ENCODE measurements at places on chromosomes 16 and 17. TPM values are rescaled to one million over a fixed set of nuclear protein-coding genes. Genes with fewer than 3 reads are reported as not detected.

- DNase-seq = no peak
Measured at GRCh38 chr17:65730711-65731169, 169.3 kb upstream of the AXIN2 start.

Gene UBE2Z
- total RNA-seq = 106 TPM

- DNase-seq = no peak
Measured at GRCh38 chr16:1258906-1259759, 3.3 kb downstream of the TPSD1 start.

Gene BCAS3
- total RNA-seq = 12.2 TPM

Gene SETD1A
- 0.76 TPM for total RNA-seq

- DNase-seq = no peak
Measured at GRCh38 chr17:66782851-66783250, 52.1 kb upstream of the CACNG5 start.

DNA sequence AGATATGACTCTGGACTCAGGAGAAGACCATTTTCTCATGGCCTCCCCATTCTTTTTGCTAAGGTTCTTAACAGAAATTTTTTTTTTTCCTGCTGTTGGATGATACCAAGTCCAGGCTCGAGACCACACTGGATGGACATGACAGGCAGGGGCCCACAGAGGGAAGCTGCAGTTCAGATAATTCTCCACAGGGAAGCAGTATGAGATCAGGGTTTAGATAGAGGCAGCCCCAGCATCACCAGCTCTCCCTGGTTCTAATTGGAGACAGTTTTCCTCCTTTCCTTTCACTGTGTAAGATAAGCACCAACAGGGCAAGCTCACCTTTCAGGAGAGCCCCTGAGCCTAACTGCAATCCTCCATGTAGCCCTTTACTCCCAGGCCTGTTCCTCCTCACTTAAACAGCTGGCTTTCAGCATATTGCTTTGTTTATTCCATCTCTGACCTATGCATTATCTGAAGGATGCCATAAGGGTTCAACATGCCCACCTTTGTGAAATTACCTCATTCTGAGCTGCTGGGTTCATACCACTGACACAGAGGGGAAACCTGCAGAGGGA is 108.1 kb downstream of the SNX11 start:
- peak; percentile 30 for DNase-seq

DNA sequence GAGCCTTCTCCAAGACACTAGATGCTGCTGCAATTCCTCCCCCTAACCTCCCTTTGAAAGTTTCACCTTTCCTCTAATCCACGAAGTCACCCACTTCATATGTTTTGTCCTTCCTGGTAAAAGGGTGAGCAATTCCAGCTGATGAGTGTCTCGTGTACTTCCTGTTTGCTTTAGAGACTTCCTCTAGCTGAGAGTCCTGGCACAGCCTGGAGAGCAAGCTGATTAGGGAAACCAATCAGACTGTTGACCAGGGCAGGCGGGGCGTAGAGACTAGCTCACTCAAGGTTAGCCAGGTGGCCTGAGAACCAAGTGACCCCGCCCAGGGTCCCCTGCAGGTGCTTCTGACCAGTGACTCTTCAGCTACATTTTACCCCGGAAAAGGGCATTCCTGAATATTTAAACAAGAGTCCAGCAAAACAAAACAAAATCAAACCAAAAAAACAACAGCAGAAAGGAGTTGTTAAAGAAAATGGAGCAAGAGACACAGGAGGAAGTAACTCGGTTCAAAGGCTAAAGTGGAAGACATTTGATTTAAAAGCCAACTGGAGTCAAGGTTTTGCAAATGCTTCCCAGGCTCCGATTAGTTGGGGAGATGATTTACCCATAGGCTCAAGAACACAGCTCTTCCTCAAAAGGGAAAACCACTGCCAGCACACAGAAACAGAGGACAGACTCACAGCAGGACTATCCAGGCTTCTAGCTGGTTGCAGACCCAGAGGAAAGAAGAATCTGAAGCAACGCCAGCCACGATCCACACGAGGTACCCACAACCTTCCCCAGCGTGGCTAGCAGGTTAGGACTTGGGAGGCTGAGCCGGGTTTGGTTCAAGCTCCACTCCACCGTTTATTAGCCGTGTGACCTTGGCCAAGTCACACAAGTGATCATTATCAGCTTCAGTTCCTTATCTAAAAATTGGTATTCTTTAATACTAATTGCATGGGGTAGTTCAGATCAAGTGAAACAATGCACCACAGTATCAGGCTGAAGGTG is 13.4 kb downstream of the HSPB9 start:
- DNase-seq = peak; percentile 40

Gene COX6A2
- total RNA-seq = not detected

Gene COIL
- total RNA-seq = 14.2 TPM

Gene TMEM92
- not detected for total RNA-seq

- no peak for DNase-seq
Measured at GRCh38 chr17:75521951-75522727, 3.4 kb upstream of the LLGL2 start.

GRCh38 chr16:56673921-56674320 is 4.3 kb downstream of the MT1H start:
- peak; percentile 55 for DNase-seq

GRCh38 chr17:2412561-2413021 is 11.7 kb upstream of the MNT start:
- DNase-seq = peak; percentile 77

Gene MYL4
- total RNA-seq = not detected

DNA sequence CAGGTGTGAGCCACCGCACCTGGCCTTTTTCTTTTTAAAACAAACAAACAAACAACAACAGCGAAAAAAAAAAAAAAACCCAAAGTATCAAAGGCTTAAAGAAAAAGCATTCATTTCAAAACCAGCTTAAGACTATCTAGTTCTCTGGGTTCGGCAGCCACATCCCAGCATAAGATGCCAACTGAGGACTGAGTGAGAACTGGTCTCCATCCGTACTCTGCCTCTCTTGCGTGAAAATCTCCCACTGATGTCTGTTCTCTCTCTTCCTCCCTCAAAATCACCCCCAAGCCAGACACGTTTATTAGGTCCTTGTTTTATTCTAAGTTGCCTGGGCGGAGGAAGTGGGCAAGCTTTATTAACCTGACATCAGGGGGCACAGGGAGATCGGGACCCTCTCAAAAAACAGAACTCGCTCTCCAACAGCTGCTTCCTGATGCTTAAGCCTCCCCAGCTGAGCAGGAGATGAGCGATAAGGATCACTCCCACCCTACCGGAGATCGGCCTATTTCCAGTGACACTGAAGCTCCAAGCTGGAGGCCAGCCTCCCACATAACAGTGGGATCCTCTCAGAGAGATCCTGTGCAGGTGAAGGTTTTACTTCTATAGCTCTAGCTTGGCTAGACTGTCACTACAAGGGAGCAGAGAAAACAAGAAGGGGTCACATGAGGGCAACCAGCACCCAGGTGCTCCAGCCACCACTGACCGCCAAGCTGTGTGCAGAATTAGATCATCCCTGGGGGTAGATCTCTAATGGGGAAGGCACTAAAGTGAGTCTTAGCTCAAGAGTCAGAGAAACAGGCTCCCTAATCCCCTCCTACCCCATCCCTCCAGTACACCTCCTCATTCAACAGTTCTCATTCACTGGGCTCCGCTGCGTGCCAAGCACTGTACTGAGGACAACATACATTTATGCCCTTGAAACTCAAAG is 13.6 kb downstream of the CDC42EP4 start:
- no peak for DNase-seq

Gene TMEM235
- not detected for total RNA-seq

- no peak for DNase-seq
Measured at GRCh38 chr17:39647256-39647655, 10.3 kb downstream of the STARD3 start.

DNA sequence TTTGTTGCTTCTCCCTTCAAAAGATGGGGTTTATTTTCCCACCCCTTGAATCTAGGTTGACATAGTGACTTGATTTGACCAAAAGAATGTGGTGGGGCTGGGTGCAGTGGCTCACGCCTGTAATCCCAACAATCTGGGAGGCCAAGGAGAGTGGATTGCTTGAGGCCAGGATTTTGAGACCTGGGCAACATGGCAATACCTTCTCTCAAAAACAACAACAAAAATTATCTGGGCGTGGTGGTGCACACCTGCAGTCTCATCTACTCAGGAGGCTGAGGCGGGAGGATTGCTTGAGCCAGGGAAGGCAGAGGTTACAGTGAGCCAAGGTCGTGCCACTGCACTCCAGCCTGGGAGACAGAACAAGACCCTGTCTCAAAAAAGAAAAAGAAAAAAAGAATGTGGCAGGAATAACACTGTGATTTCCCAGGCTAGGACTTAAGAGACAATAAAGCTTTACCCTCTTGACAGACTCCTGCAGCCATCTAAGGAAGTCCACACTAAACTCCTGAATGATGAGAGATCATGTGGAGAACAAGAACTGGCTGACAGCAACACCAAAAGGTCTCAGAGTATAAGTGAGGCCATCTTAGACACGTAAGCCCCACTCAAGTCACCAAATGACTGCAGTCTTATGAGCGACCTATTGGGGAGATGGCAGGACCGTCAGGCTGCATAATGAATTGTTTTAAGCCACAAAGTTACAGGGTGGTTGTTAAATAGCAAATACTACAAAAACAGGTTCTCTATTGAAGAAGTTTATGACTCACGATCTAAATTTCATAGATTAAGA is 37.0 kb downstream of the FBXL20 start:
- no peak for DNase-seq

Gene JPH3
- 1.7 TPM for total RNA-seq

DNA sequence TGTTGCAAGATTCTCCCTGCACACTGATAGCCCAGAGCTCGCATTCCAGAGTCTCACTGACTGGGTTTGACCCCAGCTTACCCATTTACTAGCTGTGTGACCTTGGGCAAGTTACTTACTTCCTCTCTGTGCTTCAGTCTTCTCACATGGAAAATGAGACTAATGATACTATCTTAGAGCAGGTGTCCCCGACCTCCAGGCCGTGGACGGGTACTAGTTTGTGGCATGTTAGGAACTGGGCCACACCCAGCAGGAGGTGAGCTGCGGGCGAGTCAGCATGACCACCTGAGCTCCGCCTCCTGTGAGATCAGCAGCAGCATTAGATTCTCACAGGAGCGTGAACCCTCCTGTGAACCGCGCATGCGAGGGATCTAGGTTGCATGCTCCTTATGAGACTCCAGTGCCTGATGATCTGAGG is 15.8 kb downstream of the ANKFY1 start:
- DNase-seq = no peak

GRCh38 chr16:57883953-57884654 is 81.8 kb upstream of the KIFC3 start:
- no peak for DNase-seq

DNA sequence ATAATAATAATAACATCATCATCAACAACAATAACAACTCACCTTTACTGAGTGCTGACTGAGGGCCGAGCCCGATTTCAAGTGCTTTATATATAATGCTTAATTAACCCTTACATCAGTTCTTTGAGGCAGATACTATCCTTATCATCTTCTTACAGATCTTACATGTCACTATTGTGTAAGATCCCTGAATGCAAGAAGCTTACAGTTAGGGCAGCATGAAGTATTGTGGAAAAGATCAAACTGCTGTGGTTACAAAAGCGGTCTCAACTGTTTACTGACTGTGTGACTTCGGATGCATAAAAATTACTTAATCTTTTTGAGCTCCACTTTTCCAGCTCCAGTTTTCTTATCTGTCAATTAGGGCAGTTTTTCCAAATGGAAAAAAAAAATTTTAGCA is 3.3 kb downstream of the VAT1 start:
- no peak for DNase-seq

- no peak for DNase-seq
Measured at GRCh38 chr16:69831212-69832123, 69.3 kb downstream of the WWP2 start.

DNA sequence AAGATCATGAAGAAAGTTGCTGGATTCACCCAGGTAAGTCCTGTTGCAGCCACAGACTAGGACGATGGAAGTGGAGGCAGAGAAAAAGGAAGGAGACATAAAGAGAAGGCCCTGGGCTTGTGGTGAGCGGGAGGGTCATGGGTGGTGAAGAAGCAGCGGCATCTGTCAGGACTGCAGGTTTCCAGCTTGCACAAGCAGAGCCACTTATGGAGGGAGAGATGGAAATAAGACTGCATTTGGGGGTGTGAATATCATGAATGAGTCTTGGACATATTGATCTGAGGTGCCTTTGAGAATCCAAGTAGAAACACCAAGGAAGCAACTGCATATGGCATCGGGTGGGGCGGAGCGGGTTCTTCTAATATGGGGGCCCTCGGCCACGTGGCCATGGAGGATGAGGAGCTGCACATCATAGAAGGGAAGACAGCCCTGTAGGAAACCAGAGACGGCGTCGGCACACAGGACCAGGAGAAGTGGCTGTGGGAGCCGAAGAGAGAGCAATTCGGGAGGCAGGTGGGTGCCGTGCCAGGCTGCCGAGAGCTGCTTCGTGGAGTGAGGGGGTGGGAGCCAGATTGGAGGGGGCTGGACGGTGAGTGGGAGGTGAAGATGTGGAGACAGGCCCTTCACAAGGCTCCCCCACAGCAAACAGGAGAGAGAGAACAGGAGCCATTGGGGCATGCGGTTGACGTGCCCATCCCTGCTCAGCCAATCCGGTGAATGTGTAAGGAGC is 243.5 kb downstream of the GSG1L start:
- DNase-seq = no peak

All from MG63 (cell line).